ENCODE measurements at places on chromosomes 6 and 20. TPM values are rescaled to one million over a fixed set of nuclear protein-coding genes. Genes with fewer than 3 reads are reported as not detected.

ASIP gene
- not detected for total RNA-seq

GNMT gene
- 0.54 TPM for total RNA-seq

CLIC5 gene
- total RNA-seq, result not detected

BMP6 gene
- total RNA-seq, result 0.25 TPM

PCSK2 gene
- total RNA-seq, result 28.7 TPM

PRPH2 gene
- not detected for total RNA-seq

FOXS1 gene
- not detected for total RNA-seq

PRSS35 gene
- 26.6 TPM for total RNA-seq

PRDM13 gene
- 13.9 TPM for total RNA-seq

IRF4 gene
- 0.37 TPM for total RNA-seq

KIAA0408 gene
- total RNA-seq, result 110 TPM

ARMH2 gene
- total RNA-seq, result 0.54 TPM

COL10A1 gene
- total RNA-seq, result not detected

PRIM2 gene
- 15.3 TPM for total RNA-seq

FUT9 gene
- total RNA-seq, result 0.54 TPM

ELOVL4 gene
- total RNA-seq, result 37.2 TPM

SCUBE3 gene
- 0.25 TPM for total RNA-seq

ADGRF4 gene
- not detected for total RNA-seq

C6orf47 gene
- 28.8 TPM for total RNA-seq

OR2H2 gene
- not detected for total RNA-seq

LAMA5 gene
- total RNA-seq, result 724 TPM
